Hematopoietic multipotent progenitor cell (in vitro differentiated cells): ENCODE measurements at places on chromosomes 1 and 21.

- no peak for DNase-seq
These were observed 36.2 kb downstream of the CELF3 start for GRCh38 chr1:151680391-151680790.

DNA sequence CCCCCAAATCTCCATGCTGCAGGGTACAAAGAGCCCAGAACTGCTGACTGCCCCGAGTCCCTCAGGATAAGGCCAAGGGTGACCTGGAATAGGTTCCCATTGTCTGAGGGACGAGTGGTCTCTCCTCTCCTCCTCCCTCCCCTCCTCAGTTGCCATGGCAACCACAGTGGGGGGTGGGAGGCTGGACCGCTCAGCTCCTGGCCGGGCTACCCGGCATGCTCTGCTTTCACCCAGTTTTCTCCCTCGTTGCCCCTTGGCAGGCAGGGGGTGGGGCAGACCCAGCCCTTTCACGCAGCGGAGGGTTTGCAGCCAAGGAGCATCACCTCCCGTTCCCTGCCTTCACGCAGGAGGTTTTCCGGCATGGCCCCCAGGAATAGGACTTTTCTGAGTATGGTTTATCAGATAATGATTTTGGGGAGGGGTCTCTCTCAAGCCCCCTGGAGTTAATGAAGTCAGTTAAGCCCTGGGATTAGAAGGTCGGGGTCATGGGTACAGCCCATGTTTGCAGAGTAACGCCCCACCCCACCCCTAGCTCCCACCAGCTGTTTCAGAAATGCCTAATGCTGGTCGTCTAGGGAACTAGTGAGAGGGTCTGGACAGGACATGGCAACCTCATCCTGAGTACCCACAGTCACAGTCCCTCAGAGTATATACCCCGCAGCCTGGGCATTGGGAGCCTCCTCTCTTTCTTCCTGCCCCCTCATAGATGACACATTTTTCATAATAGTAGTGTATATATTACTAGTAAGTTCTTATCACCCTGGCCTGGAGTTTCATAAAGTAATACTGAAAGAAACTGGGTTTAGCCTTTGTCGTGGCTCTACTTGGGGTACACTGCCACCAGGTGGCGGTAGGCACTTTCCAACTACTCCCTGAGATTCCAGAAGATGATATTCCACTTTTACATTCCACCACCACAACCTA, 20.7 kb downstream of the C1QB start:
- peak; percentile 28 for DNase-seq

DNA sequence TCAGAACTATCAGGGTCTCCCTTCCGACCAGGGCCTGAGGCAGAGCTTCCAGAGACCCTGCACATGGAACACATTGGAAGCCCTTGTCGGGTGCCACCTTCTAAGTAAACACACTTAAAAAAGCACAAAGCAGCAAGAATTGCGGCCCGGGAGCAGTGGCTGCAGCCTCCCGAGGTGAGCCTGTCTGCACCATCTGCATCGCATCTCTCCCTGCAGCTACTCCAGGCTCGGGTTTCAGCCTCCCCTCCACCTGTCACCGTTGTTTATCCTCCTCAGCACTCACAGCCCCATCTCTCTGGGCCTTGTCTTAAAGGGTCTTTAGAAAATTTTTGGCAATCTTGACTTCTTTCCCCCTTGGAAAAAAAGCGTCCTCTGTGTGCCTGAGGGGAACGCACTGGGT, 95.1 kb upstream of the ARHGEF16 start:
- no peak for DNase-seq

- DNase-seq, result no peak
These were observed 361.8 kb upstream of the VAMP3 start for GRCh38 chr1:7409278-7409677.

- DNase-seq, result no peak
These were observed 216.5 kb downstream of the NTNG1 start for GRCh38 chr1:107357376-107357775.

GRCh38 chr1:206447422-206447765, 22.9 kb upstream of the IKBKE start:
- no peak for DNase-seq

GRCh38 chr1:31980835-31981455, 32.7 kb upstream of the KHDRBS1 start:
- no peak for DNase-seq

GRCh38 chr1:162384601-162385279, 3.2 kb downstream of the C1orf226 start:
- no peak for DNase-seq
